ENCODE measurements at places on chromosomes 11 and 22.

DNA sequence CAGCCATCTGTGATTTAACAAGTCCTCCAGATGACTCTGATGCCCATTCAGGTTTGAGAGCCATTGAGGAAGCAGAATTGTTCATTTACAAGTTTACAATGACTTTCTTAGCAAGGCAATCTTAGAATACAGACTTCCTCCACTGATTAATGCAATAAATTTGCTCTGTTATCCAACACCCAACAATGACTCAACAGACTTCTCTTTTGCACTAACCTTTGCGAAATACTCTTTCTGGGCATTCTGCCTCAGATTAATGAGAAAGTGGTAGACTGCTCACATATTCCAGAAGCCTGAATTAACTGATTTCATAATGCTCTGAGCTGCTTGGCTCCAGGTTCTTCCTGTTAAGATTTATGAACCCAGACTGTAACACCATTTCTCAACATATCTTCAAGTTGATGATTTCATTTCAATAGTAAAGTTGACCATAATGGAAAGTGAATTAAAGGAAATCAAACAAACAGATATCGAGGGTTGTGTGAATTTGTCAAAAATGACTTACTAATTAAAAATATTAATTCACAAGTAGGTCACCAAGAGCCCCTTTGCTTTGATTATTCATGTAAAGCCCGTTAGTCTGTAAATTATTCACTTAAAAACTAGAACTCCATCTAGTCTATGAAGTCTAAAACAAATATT, 70.5 kb upstream of the BLID start:
- no peak for DNase-seq

DNA sequence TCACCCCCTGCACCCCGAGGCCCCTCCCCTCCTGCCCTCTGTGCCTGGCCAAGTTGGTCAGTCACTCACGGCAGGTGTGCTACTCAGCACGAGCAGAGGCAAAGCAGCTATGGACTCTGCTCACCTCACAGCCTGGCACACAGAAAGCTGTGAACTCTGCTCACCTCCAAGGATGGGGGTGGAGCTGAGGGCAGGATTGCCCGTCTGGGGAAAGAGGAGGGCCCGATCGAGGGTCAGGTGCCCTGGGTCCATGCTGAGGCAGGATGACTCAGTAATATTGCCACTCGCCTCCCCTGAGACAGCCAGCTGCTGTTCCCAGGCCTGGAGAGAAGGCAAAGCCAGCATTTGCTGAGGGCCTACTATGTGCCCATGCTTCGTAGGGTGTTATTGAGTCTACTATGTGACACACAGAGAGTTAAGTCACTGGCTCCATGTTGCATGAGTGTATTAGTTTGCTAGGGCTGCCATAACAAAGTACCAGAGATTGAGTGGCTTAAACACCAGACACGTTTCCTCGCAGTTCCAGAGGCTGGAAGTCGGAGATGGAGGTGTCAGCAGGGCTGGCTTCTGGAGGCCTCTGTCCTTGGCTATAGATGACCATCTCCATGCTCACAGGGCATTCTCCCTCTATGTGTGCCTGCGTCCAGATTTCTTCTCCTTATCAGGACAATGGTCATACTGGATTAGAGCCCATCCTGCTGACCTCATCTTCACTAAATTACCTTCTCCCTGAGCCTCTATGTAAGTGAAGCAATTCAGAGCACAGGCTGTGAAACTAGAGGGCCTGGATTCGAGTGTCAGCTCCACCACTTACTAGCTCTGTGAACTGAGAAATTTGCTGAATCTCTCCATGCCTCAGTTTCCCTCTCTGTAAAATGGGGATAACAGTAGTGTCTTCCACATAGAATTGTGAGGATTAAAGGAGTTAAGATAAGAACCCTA, 13.2 kb upstream of the TSKU start:
- no peak for DNase-seq

DNA sequence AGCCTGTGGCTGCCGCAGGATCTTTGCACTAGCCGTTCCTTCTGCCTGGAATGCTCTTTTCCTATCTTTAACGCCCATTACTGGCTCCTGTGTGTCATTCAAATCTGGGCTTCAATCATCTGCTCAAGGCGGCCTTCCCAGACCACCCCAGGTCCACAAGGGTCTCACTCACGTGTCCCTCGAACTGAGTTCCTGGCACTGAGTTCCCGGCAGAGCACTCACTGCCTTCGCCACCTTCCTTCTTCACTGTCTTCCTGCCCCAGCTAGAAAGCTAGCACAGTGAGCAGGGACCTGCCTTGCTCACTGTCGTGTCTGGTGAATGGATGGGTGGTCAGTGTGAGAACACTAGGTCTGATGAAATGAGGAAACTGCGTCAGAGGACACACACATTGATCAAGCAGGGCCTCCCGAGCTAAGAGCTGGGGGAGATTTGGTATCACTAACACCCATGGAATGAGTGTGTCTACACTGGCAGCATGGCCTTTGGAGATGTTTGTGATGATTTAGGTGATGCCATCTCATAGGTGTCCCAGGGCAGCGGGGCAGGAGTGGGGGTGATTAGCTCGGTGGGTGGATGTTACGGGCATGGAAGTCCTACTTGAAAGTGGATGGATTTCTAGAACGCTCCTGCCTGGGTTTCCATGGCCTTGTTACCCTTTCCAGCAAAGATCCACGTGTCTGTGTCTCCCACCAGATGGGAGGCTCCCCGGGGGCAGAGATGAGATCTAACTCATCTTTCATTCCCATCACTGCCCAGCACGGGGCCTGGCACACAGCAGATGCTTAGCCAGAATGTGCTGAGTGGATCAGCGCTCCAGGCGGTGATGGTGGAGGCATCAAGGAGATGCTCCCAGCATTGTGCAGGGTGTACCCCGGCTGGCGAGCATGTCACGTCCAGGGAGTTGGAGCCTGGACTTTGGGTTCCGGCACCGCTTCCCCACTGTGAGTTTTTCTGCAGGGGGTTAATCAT, 64.5 kb downstream of the SHISAL1 start:
- DNase-seq, result peak; percentile 25

- no peak for DNase-seq
Measured at GRCh38 chr22:49549256-49550140, 278.2 kb downstream of the BRD1 start.

DNA sequence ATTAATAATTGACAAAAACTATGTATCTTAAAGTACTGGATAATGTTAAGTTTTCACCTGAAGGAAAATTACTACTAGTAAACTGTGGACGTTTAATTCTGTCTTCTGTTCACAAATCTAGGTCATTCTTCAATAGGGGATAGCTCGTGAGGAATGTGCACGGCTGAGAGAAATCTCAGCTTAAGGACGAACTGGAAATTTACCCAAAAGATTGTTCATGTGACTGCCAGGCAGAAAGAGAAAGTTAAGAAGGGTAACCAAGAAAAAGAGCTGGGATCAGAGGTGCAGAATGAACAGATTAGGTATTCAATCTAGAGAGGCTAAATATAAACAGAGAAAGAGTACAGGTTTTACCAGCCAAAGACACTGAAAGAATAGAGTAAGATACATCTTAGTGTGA, 245.3 kb downstream of the CASP12 start:
- DNase-seq, result no peak

GRCh38 chr11:65558930-65559509, 861 bp upstream of the LTBP3 start:
- DNase-seq, result peak; percentile 8

DNA sequence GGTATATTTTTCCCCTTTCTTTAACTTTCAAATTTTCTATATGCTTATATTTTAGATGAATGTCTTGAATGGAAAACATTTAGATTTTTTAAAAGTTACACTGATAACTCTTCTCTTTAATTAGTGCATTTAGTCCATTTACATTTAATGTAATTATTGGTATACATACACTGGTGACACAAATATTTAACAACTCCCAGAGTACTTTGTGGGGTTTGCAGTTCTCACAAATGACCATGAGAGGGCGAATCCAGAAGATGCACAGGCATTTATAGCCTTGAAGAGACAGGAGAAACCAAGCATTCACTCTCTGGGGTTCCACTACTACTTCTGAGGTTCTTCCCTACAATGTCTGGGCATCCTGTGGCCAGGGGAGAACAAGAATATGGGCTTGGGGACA, 125.1 kb downstream of the TIMP3 start:
- DNase-seq, result no peak

DNA sequence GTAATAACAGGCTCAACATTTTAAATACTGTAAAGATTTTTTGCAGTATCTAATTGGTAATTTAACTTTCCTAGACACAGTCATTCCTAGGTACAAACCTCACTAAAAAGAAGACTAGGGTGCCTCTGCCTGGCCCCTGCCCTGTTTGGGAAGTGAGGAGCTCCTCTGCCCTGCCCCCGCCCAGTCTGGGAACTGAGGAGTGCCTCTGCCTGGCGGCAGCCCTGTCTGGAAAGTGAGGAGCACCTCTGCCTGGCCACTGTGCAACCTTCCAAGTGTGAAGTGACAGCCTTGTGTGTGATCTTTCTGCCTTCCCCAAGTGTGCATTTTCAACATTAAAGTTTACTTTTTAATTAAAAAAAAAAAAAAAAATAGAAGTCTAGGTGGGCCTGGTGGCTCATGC, 4.2 kb downstream of the CHORDC1 start:
- DNase-seq, result no peak

DNA sequence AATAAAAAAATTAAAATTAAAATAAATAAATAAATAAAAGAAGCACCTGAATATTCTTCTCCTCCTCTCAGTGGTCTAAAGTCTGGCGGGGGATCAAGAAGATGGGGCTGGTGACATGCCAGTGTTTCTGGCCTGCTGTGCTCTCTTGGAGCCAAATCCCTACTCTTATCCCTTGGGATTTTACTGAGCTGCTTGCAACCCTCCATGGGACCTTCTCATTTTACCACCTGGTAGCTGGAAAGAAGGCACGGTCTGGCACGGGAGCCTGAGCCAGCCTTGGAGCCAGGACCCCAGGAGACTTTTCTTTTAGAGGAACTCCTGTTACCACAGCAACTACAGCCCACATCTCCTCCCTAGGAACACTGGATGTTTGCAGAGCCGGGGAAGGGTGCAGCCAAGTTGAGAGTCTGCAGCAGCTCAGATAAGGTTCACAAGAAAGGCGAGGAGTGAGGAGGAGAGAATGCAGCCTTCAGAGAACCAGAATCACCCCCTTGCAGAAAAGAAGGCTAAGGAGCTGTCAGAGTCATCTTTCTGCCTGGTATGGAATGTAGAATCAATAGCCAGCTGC, 21.4 kb downstream of the CD6 start:
- DNase-seq, result no peak

GRCh38 chr11:44899959-44900358, 50.7 kb downstream of the TP53I11 start:
- no peak for DNase-seq

DNA sequence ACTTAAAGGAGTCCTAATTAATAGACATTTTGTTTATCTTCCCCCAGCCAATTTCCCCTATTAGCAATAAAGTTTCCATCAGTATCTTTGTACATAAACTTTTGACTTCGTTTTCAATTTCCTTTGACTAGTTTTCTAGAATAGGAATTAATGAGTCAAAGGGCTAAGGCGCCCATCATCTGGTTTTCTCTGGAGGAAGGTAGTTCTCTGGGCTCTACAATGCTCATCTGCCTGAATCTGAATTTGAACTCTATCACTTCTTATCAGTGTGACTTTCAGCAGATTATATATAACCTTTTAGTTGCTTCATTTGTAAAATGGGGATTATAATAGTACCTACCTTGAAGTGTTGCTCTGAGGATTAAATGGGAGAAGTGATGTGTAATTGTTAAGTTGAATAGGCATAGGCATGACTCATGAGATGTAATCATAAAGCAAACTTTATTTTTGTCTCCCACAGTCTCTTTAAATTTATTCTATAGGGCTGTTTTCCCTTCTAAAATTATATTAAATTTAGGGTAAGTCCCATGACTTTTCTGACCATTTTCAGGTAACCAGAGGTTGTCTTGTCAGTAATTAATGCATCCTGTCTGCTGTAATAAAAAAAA, 5.8 kb upstream of the TUB start:
- DNase-seq, result no peak

- peak; percentile 82 for DNase-seq
Measured at GRCh38 chr11:110429731-110430266, at the start of gene FDX1. Gene FDX1 (plus strand): TSS chr11:110429948. CDS start chr11:110430121, 173 bp downstream.

GRCh38 chr11:3796346-3796745, 1.0 kb downstream of the NUP98 start:
- peak; percentile 38 for DNase-seq

GRCh38 chr11:113796663-113797259, 17.2 kb downstream of the CLDN25 start:
- DNase-seq, result no peak

DNA sequence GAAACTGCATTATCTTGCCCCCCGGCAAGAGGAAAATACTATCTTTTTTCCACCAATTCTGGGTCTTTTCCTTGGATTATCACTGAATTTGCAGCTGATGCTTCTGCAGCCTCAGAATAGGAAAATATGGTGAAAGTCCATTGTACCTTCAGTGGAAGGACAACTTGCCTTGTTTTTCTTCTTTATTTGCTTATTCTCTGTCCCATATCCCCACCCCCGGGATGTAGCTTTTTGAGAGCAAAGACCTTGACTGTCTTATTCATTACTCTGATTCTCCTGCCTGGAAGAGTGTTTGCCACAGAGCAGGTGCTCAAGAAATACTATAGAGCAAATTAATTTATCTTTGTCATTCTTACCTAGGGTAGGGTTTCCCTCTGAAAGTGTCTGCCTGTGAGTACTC, 29.5 kb downstream of the UBASH3B start:
- DNase-seq, result no peak

GRCh38 chr11:10641177-10641911, 52.2 kb downstream of the IRAG1 start:
- no peak for DNase-seq

DNA sequence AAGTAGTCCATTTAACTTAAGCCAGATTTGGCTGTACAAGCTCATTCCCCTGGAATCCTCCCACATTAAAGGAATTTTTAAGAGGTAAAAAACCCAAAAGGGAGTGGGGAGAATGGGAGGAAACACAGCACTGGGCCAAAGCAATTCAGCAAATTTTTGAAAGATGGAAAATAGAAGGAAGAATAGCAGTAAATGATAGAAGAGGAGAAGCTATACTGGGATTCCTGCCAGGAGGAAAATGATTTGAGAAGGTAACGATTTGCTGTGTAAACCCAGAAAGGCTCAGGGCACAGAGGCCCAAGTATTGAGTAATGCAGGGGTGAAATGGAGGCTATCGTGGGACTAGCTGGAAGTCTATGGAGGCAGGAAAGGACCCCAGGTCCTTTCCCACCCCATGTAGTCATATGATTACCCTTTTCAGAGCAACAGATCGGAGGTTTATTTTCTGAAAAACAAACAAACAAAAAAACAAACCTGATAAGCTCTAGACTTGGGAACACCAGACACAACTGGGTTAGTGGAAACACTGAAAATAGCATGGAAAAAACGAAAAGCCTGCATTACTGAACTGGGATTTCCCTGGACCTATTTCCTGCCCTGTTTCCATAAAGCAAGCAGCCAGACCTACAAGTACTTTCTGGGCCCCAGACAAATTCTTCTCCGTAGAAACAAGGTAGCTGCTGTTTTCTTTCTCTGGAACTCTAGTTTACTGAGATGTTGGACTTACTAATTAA, 140.0 kb downstream of the SWAP70 start:
- no peak for DNase-seq

All from CD8-positive, alpha-beta T cell (primary cell).